ENCODE measurements at places on chromosomes 13 and 19.

GRCh38 chr19:34454091-34454490 is 25.9 kb downstream of the UBA2 start:
- DNase-seq, result no peak

- DNase-seq, result peak; percentile 24
Measured at GRCh38 chr13:45280751-45281634, 60.0 kb downstream of the TPT1 start.

DNA sequence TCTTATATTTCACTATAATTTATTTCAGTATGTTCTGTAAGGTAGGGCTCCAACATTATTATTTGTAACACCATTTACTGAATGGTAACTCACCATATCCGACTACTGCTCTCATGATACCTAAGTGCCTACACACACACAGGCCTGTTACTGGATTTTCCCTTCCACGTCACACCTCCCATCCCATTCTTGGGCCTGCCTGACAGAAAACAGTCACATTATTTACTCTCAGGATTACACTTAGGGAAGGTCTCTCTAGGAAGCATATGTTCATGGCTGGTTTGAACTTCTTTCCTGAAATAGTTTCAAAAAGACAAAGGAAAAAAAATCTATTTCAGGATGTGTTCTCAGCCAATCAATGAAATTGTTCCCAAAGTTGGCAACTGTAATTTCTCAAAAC is 102.3 kb upstream of the DOCK9 start:
- DNase-seq, result no peak

DNA sequence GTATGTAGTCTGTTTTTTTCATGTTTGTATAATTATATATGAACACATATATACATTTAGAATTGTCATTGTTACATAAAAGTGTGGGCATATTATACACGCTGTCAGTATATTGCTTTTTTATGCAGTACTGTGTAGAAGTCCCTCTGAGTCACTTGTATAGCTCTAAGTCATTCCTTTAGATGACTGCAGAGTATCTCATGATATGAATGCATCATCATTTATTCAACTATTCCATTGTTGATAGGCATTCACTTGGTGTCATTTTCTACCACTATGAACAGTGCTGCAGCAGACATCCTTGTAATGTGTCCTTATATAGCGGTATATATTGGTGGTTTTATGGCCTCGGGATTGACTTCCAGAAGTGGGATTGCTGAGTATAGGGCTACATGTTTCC is 15.3 kb downstream of the RFXAP start:
- no peak for DNase-seq

DNA sequence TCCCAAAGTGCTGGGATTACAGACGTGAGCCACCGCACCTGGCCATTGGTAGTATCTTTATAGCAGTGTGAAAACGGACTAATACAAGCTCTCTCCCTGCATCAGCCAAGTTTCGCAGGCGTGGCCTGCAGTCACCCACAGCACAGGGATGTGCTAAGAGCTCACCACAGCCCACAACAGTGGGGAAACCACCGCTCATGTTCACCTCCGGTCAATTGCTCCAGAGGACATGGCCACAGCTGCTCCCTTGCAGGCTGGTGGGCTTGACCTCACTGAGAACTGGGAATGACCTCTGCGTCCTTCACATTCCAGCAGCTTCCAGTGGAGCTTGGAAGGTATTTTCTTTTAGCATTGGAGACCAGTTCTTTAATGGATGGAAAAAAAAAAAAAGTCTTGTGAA is 156.4 kb downstream of the KCTD15 start:
- DNase-seq, result no peak

DNA sequence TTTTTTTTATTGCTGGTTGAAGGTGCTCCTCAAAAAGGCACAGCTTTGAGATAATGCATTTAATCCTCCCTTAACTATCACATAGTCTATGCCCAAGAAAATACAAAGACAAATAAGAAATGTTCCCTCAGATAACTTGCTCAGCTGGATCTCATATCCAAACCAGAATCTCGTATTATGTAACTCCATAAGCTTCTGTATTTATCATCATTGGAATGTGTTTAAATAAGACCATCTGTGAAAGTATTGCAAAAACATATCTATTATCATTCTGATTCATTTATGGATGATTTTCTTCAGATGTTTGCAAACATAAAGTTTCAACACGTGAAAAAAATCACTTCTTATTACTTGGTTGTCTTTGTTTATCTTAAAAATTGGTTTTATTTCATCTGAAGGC is 190.9 kb downstream of the IRS2 start:
- no peak for DNase-seq

DNA sequence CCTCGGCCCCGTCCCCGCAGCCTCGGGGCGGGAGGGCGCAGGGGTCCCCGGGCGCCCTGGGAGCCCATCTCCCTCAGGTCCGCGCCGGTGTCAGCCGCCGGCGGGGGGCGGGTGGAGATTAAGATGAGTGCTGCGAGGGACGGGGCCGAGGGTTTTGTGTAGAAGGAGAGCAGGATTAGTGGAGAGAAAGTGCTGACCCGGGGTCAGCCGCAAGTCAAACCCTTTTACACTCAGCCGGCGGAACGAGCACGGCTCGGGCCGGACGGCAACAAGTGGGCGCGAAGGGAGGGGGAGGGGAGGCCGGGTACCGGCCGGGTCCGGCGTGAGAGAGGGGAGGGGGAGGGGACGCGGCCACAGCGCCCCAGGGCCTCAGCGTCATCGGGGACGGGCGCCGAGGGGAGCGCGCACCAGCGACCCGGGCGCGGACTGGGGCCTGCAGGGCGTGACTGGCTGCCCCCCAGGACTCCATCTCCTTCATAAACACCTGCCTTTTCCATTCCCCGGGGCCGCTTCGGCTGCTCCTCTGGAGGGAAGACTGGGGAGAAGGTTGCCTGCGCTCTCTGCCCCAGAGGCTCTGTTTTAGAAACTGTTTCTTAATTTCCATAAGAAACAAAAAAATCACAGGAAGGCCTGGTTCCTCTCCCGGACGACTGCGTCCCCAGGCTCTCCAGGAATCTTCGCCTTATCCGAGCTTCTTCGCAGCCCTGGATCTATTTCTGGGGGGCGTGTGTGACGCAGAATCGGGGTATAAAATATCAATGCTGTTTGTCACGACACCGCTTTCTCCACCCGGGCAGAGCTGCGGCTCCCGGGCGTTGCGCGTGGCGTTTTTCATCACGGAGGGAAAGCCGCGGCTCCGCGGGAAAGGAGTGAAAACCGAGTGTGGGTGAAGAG is 6.5 kb downstream of the SOX1 start:
- DNase-seq, result no peak

- no peak for DNase-seq
Measured at GRCh38 chr19:43747557-43748204, 7.1 kb downstream of the SMG9 start.

GRCh38 chr13:31674051-31674450 is 65.3 kb upstream of the RXFP2 start:
- no peak for DNase-seq

GRCh38 chr19:33841685-33842084 is 45.0 kb downstream of the KCTD15 start:
- no peak for DNase-seq

DNA sequence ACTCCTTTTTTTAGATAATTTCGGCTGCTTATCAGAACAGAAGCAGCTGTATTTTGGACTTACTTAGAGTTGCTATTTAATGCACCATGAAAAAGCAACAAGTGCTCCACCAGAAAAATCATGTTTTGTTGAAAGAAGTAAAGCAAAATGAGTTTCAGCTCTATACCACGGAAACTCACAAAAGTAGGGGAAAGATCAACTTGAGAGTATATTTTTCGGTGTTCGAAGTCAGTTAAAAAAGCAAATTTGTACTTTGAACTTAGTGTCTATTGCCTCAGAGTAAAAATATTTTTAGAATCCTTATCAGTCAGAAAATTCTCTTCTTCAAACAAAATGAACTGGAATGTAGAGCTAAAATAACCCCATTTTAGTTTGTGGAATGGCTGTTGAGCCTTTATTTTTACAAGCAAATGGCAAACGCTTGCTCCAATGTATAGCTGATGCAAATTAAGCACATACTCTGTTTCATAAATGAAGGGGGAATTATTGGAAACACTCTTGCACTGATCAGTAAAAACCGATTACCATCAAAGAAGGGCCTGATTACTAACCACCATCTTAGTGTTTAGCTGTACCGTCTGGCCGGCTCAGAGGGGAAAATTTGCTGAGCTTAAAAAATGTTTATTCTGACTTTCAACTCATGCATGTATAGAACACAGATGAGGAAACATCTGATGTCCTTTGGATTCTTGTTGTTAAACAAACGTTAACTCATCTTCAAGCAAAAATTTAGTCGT is 540.7 kb downstream of the GPC6 start:
- no peak for DNase-seq

DNA sequence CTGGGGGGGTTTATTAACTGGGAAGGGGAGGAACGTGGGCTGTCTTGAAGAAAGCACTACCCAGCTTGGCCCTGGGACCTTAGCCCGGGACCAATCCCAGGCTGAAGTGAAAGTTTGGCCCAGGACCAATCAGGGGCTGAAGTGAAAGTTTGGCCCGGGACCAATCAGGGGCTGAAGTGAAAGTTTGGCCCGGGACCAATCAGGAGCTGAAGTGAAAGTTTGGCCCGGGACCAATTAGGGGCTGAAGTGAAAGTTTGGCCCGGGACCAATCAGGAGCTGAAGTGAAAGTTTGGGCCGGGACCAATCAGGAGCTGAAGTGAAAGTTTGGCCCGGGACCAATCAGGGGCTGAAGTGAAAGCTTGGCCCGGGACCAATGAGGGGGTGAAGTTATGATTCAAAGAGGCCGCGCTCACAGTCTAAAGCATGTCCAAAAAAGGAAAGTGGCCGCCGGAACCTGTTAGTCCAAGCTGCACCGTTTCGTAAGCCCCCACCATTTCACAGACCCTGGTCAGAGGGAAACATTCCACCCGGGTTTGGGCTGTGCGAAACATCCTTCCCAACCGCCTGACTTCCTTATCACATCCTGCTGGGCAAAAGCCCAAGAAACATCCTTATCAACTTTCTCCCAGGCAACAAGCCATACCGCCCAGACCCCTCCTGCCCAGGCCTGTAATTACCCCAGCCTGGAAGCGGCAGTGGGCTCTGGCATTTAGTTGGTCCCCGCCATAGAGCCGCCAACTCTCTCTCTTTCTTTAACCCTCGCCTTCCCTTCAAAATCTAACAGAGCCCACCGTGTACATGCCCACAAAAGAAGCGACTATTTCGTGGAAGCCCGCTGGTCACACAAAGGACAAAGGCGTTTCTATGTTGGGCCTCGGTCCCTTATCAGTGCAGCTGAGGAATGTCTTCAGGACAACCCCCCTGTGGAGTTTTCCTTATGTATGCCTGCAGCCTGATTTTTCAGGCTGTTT is 1.1 kb downstream of the ZNF850 start:
- no peak for DNase-seq

GRCh38 chr13:90696656-90697055 is 650.8 kb upstream of the MIR17HG start:
- DNase-seq, result no peak

- DNase-seq, result no peak
Measured at GRCh38 chr13:108352599-108352998, 83.1 kb downstream of the TNFSF13B start.

- DNase-seq, result no peak
Measured at GRCh38 chr13:38854226-38854625, 136.4 kb downstream of the STOML3 start.

- DNase-seq, result no peak
Measured at GRCh38 chr13:52995946-52996345, 32.7 kb upstream of the OLFM4 start.

- no peak for DNase-seq
Measured at GRCh38 chr13:94679614-94680013, 32.7 kb downstream of the SOX21 start.

All from activated T-helper 1 cell treated with anti-CD3 and anti-CD28 coated beads, Interleukin-2, amount 50 U/mL, for 16 hours (primary cell).